T-helper 1 cell (primary cell): ENCODE measurements at places on chromosomes 1 and 21.

DNA sequence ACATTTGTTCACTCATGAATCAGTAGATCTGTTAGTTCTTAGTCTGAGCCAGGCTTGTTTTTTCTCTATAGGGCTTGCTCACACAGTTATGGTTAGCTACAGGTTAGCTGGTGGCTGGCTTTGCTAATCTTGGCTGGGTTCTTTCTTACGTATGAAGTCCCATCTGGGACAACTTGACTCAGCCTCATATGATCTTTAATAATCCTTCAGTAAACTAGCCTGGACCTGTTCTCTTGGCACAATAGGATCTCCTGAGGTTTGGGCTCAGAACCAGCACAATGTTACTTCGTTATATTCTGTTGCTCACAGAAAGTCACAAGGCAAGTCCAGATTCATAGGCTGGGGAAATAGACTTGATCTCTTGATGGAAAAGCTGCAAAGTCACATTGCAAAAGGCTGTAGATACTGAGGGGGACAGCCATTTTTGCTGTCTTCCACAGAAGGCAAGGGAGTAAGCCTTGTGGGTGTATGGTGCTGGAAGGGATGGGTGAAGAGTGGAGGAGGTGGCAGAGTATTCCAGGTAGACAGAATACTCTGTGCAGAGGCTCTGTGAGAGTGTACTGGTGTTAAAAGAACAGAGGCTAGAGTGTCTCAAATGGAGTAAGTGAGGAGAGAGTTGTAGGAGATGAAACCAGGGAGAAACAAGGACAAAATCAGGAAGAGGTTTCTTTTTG is 24.4 kb downstream of the EFCAB7 start:
- no peak for DNase-seq

GRCh38 chr1:27513528-27513927 is 23.6 kb upstream of the WASF2 start:
- DNase-seq: no peak

- DNase-seq: no peak
Measured at GRCh38 chr1:57142999-57143398, 177.2 kb upstream of the C8B start.

DNA sequence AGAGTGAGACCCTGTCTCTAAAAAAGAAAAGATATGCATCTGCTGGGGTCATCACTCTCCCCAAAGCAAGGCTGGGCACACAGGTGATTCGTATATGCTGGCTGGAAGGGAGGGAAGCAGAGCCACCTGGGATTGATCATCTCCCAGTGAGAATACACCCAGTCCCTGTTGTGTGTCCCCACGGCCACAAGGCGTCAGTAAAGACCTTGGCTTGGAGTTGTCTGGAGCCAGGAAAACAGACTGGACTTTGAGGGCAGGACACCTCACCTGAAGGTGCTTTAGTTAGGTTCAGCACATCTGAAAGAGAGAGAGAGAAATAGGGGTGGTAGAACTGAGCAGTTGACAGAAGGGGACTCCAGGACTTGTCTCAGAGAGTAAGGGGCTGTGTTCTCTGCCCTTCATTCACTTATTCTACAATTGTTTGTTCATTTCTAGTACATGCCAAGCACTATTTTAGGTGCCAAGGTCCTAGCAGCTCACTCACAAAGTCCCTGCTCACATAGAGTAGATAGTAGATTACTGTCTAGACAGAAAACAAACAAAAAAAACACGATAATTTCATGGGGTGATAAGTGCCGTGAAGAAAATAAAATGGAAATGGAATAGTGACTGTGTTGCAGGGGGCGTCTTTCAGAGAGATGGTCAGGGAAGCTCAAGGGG is 13.5 kb downstream of the CITED4 start:
- DNase-seq: no peak

GRCh38 chr1:35047188-35047858 is 15.6 kb upstream of the ZMYM6 start:
- DNase-seq: no peak
